ENCODE measurements at places on chromosomes 16 and 17.

- no peak for DNase-seq
Measured at GRCh38 chr17:38673707-38674013, 1.1 kb downstream of the EPOP start.

DNA sequence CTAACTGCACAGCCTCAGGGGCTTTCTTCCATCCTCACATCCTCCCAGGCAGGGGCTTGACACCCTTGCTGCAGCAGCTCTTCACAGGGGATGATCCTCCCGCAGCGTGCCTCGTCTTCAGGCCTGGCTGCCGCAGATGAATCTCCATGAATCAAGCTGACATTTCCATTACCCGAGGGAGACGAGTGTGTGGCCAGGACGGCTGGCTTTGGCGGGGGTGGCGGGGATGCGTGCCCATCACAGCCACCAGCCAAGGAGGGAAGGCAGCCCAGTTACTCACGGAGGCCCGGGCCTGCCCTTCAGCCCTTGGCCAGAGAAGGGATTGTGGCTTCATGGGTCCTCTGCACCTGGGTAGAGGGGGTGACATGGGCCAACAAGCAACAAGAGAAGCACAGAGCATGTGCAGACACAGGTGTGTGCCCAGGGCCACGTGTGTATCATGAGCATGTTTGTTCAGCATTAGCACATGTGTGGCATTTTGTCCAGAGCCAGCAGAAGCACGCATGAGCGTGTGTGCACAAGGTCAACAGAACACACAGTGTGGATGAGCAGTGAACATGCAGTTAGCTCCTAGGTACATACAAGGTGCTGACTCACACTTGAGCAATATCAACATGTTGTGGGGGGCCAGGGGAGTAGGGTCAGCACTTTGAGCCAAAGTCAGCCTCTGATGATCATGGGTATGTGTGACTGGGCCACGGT, 236.4 kb downstream of the KATNIP start:
- no peak for DNase-seq

DNA sequence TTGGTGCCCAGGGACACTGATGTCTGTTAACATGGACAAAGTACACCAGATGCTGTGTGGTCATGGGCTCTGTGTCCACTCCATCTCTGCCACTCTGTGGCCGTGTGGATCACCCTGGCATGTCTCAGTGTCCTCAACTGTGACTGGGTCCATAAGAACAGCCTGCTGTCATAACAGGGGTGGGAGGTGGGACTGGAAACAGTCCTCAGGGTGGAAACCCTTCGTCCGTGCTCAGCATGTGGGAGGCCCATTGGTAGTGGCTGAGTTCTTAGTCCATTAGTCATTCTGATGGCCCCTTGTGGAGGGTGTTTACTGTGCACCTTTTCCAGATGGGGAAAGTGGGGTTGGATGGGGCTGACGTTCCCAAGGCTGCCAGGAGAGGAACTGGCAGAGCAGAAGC, 12.8 kb downstream of the FLYWCH2 start:
- no peak for DNase-seq

DNA sequence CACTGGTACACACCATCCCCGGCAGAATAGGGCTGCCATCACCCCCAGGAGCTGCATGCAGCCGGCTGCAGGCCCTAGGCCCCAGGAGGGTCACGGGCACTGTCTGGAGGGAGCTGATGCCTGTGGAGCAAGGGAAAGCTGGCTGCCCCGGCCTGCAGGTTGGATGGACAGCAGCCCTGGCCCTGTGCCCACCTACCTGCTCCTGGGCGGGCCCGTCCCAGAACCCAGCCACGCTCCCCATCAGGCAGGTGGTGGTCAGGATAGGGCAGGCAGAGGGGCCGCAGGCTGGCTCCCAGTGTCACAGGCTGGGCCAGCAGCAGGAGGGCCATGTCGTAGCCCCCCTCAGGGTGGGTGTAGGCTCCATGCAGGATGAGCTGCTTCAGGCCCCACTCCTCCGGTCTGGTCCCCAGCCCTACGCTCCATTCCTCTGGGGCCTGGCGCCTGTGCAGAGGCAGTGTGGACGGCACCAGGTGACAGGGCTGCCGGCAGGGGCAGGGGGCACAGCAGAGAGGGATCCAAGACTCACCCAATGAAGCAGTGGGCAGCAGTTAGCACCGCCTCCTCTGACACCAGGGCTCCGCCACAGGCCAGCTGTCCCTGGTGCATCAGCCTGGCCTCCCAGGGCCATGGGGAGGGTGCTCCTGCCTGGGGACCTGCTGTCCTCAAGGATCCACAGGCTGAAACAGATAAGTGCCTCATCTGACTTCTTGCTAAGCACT, 4.0 kb downstream of the PRSS53 start:
- no peak for DNase-seq

GRCh38 chr17:77167472-77168306, 26.9 kb downstream of the SEC14L1 start:
- no peak for DNase-seq

DNA sequence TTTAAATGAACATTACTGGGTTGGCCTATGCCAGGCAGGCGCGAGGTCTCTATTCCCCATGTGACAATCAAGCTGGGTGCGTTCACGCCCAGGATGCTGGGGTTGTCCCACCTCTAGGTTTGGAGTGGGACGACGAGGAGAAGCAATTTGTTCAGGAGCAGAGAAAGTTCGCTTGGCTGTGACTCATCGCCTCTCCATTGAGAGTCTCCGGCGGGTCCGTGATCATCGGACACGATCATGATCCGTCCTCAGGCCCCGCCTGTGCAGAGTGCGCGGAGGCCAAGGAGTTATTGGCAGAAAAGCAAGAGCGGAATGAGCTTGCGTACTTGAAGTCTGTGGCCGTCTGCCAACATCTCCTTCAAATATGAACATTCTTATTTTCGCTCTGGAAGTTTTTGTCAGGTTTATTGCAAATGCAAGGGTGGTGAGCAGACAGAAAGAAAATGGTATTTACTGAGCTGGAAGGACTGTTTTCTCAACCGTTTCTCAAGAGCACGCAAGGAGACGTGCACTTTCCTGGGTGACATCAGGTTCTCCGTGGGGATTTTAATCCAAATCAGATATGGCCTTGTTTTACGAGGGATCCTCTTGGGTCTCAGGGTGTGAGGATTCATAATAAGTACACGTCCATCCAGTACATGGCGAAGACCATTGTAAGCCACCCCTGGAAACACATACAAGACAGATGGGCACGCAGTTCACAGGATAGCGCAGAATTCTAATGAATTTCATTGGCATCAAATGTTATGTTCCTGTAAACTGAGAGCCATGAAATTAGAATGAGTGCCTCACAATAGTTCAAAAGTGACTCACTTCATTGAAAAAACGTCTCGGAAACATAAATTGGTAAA, 70.1 kb upstream of the CREBBP start:
- DNase-seq, result no peak

GRCh38 chr17:9842057-9842758, 16.5 kb downstream of the GLP2R start:
- no peak for DNase-seq

DNA sequence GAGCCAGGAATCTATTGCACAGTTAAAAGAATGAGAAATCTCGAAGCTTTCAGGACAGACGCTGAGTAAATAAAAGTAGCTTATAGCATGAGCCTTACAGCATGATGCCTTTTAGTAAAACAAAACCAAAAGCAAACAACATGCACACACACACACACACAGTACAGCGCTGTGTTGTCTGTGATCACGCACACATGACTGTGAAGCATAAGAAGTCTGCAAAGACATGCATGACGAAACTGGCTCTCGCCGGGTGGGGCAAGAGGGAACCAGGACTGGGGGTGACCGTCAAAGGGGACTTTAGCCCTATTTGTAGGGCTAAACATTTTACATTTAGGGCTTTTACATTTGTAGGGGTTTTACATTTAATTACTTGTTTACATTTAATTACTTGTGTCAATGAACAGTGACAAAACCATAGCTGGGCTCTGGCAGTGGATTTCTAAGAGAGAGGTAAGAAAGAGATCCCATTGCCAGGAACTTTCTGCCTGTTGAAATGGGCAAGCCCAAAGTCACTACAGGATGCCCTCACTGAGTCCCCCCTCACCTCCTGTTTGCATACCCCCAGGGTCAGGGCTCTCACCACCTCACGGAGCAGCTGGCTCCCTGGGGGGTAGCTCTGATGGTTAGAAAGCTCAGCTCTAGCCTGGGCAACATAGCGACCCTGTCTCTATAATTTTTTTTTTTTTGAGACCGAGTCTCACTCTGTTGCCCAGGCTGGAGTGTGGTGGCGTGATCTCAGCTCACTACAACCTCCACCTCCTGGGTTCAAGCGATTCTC, 2.0 kb upstream of the TNFRSF13B start:
- no peak for DNase-seq

DNA sequence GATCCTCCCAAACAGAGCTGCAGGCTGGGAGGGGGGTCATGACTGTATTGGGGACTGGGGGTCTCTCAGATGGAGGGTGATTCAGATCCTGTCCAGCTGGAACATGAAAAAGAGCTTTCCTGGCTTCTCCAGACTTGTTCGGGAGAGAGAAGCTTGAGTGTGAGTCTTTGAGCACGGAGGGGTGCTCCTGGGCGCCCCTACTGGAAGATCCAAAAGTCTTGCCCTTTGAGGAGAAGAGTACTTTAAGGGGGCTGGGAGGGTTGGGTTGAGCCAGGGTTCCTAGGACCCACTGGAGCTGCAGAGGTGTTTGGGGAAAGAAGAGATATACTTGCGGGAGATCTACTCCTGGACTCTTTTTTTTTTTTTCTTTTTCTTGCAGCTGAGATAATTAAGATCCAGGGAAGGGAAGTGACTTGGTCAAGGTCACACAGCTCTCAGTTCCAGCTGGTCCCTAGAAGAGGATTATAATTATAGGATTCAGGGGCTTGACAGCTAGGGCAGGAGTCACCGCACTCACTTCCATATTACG, 8.4 kb downstream of the RARA start:
- DNase-seq, result no peak

GRCh38 chr17:55442953-55443683, 21.5 kb upstream of the MMD start:
- DNase-seq, result no peak

GRCh38 chr17:21166595-21167210, 39.9 kb downstream of the DHRS7B start:
- DNase-seq, result no peak

DNA sequence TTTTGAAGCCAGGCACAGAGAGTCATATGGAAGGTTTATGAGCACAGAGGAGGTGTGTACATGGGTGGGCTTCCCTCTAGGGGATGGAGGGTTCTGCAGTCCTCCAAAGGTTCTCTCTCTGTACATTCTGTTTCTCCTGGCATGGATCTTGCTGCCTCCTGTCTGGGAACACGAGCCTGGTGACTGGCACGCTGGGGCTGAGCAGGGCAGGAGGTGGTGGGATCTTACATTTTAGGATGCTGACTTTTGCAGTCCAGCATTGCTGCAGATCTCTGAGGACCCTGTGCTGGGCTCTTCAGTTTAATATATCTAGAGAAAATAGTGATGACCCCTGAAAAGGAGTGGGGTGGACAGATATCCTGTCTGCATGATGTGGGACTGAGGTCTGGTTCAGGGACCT, 23.0 kb downstream of the FOXL1 start:
- DNase-seq, result no peak

DNA sequence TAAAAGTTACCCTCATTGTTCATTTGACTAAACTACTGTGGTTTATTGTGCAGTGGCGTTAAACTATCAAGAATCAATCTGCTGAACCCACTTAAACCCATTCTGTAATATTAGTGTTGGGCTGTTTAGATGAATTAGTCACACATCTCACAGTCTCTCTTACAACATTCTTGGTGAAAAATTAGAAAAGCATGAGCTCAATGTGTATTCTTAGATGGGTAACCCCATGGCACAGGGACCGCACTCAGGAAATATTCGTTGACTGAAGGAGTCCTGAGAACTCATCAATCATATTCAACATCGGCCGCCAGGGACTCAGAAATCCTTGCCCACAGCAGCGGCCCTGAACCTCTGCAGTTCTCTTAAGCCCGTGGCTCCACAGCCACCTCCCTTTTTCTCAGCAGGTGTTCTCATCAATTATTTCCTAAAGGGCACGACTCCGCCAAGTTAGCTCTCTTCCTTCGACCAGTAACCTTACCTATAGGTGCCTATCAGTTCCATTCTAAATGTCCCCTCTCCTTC, 155.6 kb downstream of the STX8 start:
- no peak for DNase-seq

GRCh38 chr16:549544-550263, 10.5 kb upstream of the PRR35 start:
- DNase-seq, result no peak

GRCh38 chr17:49148171-49148570, 15.6 kb downstream of the B4GALNT2 start:
- no peak for DNase-seq

- DNase-seq, result no peak
Measured at GRCh38 chr17:44878627-44879221, 20.5 kb downstream of the EFTUD2 start.
